CD14-positive monocyte (primary cell): ENCODE measurements at places on chromosomes 7 and 10.

DNA sequence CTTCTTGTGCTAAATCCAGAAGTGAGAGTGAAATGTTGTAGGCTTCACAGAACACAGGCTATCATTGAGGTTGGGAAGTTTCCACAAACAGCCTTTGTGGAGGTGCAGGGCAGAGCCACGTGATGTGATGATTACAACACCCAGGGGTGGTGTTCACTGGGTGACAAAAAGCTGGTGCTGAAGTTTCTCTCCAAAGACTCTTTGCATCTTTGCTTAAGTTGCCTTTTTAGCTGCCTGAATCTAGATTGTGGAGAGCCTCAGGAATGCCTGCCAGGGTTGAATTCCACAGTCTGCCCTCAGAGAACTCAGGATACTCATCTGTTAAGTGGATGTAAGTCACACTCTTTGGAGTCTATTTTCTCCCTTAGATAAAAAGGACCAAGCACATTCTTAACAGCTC lies 56.3 kb downstream of the PLXNA4 start:
- peak; percentile 33 for DNase-seq

DNA sequence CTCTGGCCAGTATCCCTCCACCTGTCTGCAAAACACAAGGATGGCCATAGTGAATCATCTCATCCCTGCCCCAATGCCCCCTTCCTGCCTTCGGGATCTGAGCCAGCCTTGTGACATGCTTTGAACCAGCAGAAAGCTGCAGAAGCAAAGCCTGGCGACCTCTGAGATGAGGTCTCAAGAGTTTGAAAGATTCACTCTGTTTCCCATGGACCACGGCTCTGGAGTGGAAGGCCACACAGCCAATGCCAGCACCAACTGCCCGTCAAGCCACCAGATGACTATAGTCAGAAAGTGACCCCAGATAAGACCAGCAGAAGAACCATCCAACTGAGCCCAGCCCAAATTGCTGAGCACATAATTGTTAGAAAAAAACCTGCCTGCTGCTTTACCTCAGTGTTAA lies 193.9 kb upstream of the PPP2R2D start:
- DNase-seq = no peak

DNA sequence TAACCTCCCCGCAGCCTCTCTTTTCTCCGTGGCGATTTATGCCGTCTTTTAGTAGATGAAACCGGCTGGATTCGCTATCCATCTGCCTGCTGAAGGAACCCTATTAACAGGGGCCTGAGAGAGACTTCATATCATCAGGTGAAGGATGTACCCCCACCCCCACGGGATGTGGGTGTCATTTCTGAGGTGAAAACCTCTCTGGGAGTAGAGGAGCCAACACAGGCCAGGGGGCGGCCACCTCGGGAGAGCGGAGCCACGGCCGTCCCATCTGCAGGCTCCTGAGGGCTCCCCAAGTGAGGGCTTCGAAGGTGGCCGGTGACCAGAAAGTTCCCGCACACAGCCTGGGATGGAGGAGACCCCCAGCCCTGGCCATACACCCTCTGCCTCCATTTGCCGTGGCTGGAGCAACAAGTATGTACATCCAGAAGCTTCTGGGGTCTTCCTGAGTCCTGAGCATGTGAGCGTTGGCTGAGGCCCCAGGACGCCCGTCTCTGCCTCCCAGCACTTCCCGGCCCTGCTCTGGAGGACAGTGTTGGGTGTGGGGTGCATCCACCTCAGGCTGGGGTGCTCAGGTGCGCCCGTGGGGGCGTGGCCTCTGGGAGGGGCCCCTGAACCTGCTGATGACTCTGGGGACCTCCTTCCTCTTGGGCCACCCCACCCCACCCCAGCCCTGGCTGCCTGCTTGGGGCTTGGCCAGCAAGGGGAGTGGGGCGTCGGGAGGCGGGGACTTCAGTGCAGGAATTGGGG lies 84.7 kb downstream of the NKX6-2 start:
- DNase-seq = no peak

DNA sequence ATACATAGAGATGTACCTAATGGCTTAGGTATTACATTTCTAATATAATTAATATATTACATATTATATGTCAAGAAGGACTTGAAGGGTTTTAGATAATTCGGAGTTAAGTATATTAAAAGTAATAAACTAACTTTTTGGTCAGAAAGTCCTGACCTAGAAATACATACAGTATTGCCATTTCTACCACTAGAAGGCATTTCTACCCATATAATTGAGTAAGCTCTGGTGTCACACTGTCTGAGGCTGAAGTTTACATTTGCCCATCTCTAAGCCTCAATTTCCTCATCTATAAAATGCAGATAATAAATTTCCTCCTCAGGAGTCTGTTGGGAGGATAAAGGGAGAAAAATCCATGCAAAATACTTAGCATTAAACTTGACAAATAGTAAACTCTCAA lies 7.1 kb downstream of the FKBP14 start:
- no peak for DNase-seq

DNA sequence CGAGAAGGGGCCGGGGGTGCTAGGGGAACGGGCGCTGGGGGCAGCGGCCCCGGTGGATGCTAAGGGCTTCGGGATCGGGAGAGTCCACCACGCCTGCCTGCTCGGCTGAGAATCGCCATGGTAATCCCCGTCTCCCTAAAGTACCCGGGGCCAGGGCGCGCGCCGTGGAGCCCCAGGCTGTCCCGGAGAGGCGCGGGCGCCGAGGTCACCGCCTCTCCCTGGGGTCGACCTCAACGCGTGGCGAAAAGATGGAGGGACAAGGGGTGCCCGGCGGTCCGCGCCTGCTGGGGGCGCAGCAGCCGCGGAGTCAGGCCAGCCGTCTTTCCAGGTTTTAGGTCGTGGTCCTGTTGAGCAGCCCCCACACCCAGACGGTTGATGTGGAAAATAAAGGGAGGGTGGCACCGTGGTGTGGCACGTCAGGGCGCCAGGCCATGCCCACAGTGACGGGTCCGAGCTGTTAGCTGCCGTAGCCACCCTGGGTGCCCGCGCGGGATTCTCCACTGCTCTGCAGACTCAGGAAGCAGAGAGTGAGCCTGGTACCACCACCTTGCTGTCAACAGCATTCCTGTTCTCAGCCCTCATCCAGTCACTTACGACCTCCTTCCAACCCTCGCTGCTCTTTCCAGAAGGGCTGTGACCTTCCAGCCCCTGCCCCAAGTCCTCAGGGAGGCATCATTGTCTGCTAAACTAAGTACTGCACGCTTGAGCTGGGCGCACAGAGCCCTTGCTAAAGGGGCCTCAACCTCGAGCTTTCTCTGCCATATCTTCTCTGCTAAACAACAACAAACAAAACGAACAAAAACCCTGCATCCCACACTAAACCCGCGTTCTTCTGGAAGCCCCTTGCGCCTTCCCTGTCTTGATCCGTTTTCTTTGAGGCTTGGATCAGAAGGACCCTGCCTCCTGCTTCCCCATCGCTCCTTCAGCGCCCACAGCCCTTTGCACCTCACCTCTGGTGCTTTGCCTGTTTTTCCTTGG lies 666 bp downstream of the SMKR1 start:
- no peak for DNase-seq

DNA sequence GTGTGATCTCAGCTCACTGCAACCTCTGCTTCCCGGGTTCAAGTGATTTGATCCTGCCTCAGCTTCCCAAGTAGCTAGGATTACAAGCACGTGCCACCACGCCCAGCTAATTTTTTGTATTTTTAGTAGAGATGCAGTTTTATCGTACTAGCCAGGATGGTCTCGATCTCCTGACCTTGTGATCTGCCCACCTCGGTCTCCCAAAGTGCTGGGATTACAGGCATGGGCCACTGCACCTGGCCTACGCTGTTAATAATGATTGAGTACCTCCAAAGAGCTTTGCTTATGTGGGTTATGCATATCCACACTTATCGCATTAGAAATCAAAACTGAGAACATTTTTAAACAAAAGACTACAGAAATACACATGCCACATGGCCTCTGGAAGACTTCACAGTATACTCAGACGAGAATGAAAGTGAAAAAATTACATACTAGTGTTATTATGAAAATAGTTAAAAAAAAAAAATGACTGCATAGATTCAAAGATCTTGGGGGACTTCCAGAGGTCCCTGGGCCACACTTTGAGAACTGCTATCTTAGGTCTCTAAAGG lies 25.4 kb downstream of the RPP38 start:
- no peak for DNase-seq

DNA sequence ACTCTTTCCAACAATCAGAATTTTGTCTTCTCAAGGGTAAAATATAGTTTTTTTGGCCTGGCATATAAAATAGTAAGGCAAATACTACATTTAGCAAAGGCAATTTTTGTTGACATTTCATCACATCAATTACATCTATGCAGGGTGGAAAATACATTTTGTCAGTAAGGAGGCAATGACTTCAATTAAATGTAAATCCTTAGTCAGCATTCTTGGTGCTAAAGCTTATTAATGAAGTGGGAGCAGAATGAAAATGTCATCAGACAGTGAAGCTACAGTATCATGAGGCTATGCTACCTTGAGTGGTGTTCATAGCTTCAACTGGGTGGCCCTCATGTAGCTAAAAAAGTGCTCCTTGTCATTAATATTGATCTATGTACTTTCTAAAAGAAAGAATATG lies 8.9 kb downstream of the LRRTM3 start:
- DNase-seq = no peak

DNA sequence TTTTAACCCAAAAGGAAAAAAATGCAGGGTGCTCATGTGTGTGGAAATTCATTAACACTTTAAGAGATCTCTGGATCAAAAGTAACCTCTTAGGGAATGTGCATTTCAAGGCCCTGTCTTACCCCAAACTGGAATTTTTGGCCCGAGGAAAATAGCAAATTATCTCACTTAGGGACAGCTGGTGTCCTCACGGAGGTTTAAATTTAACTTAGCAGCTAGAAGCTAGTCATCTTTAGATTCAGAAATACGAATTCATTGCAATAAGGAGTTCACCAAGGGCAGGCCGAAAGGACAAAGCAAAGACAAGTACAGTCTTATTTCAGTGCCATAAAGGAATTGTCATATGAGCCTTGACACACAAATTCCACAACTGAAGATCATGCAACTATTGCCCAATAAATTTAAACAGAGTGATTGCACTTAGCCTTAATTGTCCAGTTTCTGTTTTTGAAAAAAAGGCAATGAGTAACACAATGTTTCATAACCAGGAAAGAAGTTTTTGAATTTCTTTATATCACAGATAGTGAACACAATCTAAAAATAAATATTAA lies 22.4 kb upstream of the SEMA3C start:
- DNase-seq = peak; percentile 83

DNA sequence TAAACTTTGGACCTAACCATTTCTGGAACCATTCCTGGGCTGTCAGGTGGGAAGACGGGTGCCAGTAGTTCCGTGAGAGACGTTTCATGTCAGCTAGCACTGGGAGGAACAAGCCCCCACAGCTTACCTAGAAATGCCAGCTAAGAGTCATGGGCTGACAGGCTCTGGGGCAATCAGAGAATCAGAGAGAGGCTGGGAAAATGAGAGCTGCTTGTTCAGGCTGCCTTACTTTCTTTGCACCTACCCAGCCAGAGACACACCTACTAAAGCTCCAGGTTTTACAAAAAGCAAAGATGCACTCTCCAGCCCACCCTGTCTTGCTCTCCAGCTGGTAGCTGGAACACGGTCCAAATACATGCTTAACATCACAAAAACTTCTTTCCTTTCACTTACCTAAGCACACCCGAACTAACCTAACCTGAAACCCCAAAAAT lies 688 bp downstream of the PTN start:
- DNase-seq = no peak

DNA sequence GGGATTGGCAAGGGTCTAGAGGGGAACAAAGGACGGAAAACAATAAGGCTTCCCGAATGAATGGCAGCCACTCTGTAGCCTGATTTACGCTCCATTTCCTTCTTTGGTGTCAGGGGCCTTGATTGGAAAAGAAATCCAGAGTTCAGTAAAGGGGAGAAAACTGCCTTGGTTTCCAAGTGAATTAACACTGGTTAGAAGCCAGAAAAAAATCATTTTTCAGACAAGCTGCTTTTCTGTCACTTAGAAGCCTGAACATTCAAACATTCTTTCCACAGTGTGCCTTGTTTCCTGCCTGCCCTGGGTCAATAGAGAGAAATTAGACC lies 283 bp upstream of the TRDMT1 start:
- DNase-seq = no peak

DNA sequence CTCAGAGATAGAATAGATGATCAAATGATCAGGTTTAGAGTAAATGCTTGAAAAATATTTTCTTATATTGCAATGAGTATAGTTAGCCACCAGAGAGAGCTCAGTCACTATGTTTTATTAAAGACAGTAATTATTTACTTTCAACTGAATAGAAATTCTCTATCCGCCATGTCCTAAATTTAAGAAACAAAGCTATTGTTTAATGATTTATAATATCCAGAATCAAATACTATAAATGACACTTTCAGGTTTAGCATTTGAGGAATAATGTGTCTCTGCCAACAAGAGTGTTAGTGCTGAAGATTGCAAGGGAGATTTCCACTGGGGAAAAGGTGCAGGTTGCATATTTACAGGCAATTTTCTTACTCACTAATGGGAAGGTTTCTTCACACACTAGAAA lies 184.7 kb downstream of the DGKB start:
- no peak for DNase-seq

DNA sequence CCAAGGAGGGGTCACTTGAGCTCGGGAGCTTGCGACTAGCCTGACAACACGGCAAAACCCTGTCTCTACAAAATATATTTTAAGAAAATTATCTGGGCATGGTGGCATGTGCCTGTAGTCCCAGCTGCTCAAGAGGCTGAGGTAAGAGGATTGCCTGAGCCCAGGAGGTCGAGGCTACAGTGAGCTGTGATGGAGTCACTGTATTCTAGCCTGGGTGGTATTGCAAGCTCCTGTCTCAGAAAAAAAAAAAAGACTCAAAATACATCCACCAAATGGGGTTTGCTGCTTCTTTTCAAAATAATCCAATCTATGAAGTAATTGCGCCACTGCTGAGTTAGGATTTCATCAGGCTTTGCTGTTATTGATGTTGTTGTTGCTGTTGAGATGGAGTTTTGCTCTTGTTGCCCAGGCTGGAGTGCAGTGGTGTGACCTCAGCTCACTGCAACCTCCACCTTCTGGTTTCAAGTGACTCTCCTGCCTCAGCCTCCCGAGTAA lies 11.1 kb upstream of the VIM start:
- DNase-seq = peak; percentile 69

DNA sequence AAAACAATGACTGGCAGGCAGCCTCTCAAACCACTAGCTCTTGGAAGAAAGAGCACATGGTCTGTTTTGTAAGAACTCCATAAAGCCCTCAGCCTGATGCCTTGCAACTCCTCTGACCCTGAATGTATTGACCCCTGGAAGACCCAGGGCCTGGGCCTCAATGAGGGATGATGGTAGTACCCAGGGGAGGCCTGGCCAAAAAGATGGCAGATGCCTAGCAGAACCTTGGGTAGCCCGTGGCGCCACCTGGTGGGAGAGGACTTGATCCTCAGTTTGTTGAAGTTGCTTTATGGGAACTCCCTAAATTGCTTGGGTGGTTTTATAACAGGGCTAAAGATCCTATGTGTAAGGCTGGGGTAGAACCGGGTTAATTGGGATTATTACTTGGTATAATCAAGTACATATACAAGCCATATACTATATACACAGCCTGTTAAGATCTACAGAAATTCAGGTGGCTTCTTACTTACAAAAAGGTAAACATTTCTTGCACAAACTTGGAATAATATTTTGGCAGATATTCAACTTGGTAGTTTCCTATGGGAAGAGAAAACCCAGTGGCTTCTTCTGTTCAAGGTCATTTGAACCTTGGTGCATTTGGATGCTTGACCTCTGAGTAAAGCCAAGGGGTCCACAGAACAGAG lies 95.8 kb upstream of the CACUL1 start:
- DNase-seq = peak; percentile 69
